ENCODE measurements at places on chromosomes 11 and 22. TPM values are rescaled to one million over a fixed set of nuclear protein-coding genes. Genes with fewer than 3 reads are reported as not detected.

Gene CARD18
- total RNA-seq = not detected

Gene AHNAK
- 109 TPM for total RNA-seq

Gene PIWIL4
- 0.34 TPM for total RNA-seq

Gene BRD1
- total RNA-seq = 49.5 TPM

Gene OR51B2
- total RNA-seq = not detected

Measured in endodermal cell (in vitro differentiated cells).